Stimulated activated CD8-positive, alpha-beta memory T cell treated with anti-CD3 and anti-CD28 coated beads, Interleukin-4, amount 100 ng/mL, for 1 hour (primary cell): ENCODE measurements at places on chromosomes 11 and 22.

GRCh38 chr11:65315866-65316226 lies 1.2 kb downstream of the CDC42EP2 start:
- DNase-seq: no peak

DNA sequence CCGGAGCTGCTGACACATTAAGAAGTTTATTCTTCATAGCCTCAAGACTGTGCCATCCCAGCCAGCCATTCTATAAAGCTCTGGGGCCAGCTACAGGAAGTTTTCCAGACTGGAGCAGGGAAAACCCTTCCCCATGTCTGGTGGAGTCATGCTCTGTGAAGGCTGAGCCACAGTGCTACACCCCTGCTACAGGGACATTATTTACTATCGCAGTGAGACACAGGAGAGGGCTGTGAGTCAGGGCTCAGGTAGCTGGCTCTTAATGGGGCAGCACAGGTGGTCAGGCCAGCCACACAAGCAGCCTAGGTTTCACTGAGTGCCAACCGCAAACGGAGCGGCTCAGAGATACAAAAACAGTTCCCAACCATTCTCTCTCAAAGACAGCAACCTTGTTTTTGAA lies 12.1 kb downstream of the HPS4 start:
- DNase-seq: no peak

GRCh38 chr11:36508743-36509142 lies 1.3 kb downstream of the TRAF6 start:
- no peak for DNase-seq

- DNase-seq: no peak
These were observed 64.3 kb downstream of the BTG4 start for GRCh38 chr11:111447931-111448330.

DNA sequence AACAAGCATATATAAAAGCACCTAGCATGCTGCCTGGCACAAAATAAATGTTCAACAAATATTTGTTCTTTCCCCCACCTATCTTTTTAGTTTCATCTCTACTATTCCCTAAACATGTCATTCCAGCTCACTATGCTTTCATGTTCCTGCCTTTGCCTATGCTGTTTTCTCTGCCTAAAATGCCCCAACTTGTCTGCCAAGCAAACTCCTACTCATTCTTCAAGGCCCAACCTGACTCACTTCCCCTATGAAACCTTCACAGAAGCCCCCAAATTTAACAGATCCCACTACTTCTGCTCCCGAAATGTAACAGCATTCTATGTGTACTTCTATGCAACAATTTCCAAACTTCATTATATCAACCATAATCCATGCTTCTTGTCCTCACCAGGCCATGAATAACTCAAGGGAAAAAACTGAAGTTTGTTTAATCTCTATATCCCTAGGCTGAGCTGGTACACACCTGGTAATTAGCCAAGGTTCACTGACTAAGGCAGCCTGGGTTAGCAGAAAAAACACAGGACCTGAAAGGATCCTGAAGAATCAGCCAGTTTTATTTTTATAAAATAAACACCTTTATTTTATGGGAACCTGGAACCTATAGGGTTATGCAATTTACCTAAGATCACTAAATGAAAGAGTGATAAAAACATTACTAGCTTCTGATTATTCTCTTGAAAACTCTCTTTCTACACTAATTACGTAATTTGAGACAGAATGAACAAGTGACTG lies 72.2 kb downstream of the PAK1 start:
- no peak for DNase-seq

DNA sequence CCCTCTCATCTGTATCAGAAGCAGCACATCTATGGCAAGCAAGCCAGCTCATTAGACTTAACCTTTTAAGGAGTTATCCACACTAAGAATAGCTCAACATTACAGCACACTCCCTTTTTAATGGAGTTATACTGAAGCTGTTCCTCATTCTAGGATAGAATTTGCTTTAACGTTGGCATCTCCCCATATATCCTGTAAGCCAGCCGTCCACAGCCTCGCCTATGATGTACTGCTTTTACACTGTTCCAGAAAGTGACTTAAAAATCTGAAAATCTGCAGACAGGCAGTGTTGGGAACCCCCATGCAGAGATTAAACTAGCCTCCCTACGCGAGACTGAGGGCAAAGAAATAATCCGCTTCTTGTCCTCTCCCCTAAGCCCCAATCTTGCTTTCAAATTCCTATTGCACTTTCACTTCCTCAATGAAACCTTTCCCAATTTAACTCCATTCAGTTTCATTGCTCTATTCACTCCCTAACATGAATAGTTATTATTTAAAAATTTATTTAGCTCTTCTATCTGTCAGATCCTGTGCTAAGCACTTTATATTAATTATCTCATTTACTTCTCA lies 225.0 kb downstream of the BLID start:
- DNase-seq: no peak

- no peak for DNase-seq
These were observed 102.3 kb upstream of the CD44 start for GRCh38 chr11:35036639-35037038.

DNA sequence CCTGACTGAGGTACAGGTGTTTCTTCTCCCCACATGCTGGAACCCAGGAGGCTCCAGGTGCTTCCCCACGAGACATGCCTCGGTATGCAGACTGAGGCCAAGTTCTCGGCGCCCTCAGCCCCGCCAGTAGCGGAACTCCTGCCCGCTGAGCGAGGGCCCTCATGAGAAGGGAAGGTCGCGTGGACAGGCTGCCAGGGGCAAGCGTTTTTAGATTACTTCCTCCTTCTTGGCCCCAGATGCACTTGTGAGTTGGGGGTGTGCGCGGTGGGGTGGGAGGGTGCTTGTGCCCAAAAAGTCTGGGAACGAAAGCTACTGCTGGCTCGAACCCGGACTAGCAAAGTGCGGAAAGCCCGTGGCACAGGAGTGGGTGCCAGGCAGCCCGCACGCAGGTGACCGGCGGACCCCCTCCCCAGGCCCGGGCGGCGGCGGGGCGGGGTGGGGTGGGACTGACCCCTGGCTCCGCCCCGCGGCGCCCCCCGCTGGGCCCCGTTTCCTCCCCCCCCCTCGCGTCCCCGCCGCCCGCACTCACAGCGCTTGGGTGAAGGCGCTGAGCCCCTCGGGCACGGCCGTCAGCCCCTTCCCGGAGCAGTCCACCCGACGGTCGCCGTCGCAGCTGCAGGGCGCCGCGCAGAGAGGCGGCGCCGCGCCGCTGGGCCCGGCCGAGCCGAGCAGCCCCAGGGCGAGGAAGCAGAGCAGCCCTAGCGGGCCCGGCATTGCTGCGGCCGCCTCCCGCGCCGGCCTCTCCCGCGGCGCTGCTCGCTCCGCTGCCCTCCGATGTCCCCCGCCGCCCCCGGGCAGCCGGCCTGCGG lies 797 bp downstream of the LGR4 start:
- DNase-seq: no peak

DNA sequence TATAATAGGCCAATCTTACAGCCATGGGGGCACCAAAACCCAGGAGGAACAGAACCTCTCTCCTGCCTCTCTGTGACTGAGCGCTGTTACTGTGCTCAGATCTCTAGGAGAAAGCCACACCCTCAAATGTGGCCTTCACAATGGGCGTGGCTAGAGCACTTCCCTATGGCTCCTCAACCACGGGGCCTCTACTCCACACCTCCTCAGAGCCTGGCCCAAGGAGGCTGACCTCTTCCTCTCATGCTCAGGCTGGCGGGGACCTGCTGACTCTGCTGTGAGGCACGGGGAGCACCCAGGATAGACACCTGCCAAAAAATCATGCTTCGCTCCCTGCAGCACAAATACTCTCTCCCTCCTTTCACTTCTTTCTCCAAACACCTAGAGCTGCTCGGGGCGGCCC lies 41.0 kb downstream of the C11orf58 start:
- no peak for DNase-seq

DNA sequence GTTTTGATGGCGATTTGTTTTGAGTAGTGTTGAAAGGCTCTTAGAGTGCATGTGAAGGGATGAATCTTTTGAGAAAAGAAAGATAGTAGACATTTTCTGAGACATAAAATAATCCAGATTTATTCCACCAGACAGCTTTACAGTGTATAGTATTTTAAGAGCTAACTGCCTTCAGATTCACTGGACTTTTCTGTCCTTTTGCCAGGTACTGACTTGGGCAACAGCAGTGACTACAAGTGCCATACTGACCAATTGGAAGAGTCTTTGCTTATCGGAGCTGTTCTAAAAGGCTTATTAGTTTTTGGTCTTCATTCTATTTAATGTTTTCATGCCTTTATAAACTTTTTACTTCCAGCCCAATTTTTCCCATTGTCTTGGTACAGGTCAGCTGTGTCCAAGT lies 32.5 kb downstream of the RTN3 start:
- no peak for DNase-seq

GRCh38 chr11:68071281-68072048 lies 32.6 kb downstream of the TCIRG1 start:
- no peak for DNase-seq

DNA sequence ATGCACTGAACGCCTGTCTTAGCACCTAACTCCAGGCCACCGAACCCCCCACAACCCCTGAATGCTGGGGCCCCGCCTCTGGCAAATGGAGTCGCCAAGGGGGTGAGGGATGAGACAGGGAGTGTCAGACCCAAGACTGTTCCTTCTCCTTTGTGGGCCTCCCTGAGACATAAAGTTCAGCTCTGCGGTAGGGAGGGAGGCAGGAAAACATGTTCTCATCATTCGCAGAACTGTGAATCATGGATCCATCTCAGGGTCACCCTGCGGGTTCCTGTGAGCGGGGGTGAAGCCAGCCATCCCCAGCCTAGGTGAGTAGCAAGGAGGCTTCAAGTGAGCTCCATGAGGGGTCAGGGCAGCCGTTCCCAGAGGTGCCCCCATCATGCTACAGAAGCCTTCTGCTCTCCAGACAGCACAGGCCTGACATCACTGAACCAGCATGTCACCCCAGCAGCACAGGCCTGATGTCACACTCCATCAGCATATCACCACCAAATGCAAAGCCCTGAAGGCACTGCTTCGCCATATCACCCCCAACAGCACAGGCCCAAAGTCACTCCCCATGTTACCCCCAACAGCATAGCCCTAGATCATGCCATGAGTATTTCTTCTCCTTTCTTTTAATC lies 27.2 kb downstream of the TMPRSS6 start:
- DNase-seq: no peak

DNA sequence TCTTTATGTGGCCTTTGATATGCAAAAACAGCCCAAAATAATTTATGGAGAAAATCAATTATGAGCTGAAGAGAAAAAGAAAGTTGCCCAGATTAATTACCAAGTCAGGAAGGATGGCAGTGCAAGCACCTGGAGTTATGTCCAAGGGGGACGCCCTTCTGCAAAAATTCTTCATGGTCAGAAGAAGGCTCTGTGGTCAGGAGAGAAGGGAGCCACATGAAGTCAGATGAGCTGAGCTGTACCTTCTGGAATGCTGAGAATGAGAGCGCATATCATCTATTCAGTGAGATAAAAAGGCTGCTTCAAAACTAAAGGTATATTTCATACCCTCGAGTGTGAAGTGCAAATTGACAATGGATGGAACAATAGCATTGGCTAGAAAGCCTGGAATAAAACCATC lies 607.4 kb downstream of the NTM start:
- DNase-seq: no peak

DNA sequence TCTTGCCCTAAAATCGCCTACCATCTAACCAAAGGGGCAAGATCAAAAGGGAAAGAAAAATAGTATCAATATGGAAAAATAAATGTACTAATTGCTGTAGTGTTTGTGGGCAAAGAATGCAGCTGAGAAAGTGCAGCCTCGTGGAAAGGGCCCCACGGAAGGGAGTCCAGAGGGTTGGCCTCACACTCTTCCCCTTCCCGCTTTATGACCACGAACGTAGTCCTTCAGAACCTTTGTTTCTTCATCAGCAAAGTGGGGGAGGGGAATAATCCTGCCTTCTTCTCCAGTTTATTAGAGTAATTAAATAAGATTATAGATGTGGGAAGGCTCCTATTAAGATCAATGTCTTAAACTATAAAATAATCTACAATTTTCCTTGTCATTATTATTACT lies 41.0 kb downstream of the FLI1 start:
- no peak for DNase-seq

GRCh38 chr22:25021976-25022711 lies 69.6 kb downstream of the KIAA1671 start:
- DNase-seq: no peak

GRCh38 chr11:68010090-68011041 lies at the start of gene ALDH3B1:
Gene ALDH3B1, plus strand, starts transcription at chr11:68010327. Its CDS starts 4,971 bp downstream, at chr11:68015298.
- DNase-seq: no peak
